ENCODE measurements at places on chromosomes 5 and 9.

DNA sequence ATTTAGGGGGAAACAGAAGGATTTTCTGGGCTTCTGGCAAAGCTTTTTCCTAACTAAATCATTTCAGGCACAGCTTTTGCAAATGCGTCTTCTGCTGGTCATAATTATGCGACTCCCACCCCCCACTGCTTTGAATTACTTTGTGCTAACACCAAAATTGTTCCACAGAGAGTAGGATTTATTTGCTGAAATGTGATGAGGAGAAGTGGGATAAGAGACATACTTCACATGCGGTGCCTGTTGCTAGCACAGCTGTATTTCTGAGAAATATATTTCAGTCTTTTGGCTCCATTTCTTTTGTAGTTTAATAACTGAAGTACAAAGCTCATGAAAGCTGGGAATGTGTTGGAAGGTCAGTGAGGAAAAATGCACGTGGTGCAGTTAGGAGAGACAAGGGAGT lies 83.2 kb upstream of the TAS2R1 start:
- DNase-seq = no peak

DNA sequence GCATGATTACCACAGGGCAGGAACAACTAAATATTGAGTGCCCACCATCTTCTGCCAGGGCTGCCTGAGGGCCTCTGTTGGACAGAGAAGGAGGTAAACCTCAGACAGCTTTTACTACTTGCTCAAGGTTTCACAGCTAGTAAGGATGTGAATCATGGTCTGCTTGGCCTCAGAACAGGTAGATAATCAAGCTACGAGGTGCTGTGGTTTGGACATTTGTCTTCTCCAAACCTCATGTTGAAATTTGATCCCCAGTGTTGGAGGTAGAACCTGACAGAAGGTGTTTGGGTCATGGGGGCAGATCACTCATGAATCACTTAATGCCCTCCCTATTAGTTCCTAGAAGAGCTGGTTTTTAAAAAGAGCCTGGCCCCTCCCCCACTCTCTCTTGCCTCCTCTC lies 541.2 kb upstream of the TRPC7 start:
- no peak for DNase-seq

DNA sequence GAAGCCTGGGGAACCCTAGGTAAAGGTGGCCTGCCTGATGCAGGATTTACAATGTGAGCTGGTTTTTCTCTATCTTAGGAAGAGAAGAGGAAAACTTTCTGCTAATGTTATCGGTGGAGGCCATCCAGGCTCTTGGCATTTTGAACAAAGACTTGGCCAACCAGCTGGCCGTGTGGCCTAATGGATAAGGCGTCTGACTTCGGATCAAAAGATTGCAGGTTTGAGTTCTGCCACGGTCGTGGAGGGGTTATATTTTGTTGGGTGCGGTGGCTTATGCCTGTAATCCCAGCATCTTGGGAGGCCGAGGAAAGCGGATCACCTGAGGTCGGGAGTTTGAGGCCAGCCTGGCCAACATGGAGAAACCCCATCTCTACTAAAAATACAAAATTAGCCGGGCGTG lies 9.6 kb downstream of the C9orf152 start:
- no peak for DNase-seq

GRCh38 chr9:98438666-98439065 lies 183.2 kb upstream of the TBC1D2 start:
- no peak for DNase-seq

DNA sequence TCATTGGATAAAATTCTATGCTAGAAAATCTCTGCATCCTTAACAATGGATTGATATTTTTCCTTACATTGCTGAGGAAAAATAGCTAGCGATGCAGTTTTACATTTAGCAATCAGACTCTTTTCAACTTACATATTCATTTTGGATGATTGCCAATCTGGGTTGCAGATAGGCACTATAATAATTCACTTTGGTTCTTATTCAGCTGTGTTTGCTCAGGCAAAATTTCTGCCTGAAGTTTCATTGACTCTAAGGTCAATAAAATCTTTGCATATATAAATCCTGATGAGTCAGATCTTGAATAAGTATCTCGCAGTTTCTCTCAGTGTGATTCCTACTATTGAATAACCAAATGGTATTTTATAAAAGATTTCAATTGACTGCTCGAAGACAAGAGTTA lies 1105.8 kb downstream of the CDH18 start:
- DNase-seq = no peak

GRCh38 chr9:118686959-118687358 lies 682.3 kb downstream of the BRINP1 start:
- no peak for DNase-seq

GRCh38 chr9:13175732-13176131 lies 103.8 kb downstream of the MPDZ start:
- no peak for DNase-seq

DNA sequence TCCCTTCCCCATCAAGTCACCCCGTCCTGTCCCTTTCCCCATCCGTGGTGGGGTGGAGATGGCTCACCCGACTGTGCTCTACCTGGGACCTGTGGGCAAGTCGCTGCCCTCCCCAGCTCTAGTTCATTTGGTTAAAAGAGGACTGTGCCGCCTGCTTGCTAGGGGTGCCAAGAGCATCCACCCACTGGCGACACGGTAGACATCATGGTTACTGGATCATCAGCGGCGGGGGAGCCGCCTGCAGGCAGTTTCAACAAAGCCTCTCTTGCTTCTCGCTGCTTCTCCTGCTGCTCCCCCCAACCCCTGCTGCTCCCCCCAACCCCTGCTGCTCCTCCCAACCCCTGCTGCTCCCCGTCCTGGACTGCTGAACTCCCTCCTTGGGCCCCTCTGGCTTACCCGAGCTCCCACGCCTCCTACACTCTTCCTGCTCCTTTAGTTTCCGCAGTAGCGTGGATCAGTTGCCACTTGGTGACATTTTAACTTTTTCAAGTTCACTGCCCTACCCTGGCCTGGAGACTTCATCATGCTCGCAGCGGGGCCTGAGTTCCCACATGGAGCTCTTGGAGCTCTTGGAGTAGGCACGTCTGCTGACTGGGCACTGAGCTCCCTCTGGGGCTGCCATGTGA lies 22.0 kb upstream of the SCGB3A1 start:
- no peak for DNase-seq

DNA sequence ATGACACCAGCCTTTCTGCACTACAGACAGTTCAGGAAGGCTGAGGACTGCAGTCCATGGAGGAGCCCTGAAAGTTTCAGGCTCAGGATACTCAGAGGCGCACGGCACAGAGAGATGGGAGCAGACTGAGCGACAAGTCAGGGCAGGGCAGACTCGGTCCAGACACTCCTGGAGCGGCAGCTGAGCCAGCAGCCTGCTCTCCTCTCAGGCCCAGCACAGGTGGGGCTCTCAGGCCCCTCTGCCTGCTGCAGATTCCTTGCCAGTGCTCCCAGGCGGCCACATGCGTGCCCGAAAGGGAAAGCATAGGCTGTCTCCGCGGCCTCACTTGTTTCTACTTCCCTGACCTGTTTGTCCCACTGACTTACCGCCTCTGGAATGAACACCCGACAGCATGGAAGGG lies 228.3 kb downstream of the IRX2 start:
- DNase-seq = no peak

- no peak for DNase-seq
These were observed 224.7 kb downstream of the PIK3R1 start for GRCh38 chr5:68440245-68440644.

- DNase-seq = no peak
These were observed 88.6 kb downstream of the ZNF354C start for GRCh38 chr5:179148703-179149170.

- no peak for DNase-seq
These were observed 50.0 kb downstream of the HACD4 start for GRCh38 chr9:20981486-20981885.

- no peak for DNase-seq
These were observed 374.8 kb downstream of the EFNA5 start for GRCh38 chr5:107295914-107296313.

GRCh38 chr5:100647461-100648230 lies 112.5 kb downstream of the FAM174A start:
- DNase-seq = peak; percentile 32

GRCh38 chr9:7089406-7090193 lies 331.8 kb downstream of the KDM4C start:
- DNase-seq = no peak

DNA sequence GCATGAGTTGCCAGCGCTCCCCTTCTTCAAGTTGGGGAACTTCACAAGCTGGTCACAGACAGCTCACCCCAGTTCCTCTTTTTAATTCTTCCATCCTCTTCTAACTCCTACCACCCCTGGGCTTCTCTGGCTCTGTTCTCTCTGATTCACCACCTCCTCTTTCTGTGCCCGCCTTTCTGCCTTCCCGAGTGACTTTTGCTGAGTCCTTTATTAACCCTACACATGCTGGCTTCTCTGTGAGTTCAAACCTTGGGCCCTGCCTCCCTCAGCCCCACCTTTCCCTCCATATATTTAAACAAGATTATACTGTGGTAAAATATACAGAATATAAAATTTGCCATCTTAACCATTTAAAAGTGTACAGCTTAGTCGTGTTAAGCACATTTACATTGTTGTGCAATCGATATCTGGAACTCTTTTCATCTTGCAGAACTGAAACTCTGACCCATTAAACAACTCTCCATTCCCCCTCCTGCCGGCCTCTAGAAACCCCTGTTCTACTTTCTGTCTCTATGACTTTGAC lies 32.0 kb downstream of the SLC46A2 start:
- no peak for DNase-seq

DNA sequence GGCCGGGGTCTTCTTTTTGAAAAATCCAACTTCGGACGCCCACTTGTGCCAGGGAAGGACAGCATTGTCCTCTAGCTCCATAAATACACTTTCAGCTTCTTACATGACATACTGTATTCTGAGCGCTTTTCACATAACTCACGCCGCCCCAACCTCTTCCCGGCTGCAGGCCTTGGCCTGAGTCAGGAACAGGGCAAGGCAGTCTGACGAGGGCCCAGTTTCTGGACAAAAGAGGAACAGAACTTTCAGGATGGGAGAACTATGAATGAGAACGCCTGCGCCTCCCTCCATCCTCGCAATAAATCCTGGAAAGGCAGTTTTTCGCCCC lies 650 bp downstream of the DCTN4 start:
- DNase-seq = no peak

DNA sequence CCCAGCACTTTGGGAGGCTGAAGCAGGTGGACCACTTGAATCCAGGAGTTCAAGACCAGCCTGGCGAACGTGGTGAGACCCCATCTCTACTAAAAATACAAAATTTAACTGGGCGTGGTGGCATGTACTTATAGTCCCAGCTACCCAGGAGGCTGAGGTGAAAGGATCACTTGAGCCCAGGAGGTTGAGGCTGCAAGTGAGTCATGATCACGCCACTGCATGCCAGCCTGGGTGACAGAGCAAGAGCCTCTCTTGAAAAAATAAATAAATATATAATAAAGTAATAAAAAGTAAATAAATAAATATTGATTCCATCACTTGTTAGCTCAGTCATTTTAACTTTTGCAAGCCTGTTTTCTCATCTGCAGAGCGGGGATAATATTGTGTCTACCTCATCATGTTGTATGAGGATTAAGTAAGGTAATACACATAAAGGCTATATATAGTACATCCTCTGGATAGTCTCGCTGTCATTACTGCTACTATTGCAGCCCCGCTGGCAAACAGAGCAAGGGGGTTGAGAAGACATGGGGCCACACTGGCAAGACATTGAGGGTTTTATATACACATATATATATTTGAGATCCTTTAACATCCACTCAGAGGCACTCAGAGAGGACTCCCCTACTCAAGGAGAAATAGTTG lies 210.9 kb downstream of the C9orf152 start:
- no peak for DNase-seq

- no peak for DNase-seq
These were observed 592.9 kb upstream of the C9orf72 start for GRCh38 chr9:28166179-28166578.

DNA sequence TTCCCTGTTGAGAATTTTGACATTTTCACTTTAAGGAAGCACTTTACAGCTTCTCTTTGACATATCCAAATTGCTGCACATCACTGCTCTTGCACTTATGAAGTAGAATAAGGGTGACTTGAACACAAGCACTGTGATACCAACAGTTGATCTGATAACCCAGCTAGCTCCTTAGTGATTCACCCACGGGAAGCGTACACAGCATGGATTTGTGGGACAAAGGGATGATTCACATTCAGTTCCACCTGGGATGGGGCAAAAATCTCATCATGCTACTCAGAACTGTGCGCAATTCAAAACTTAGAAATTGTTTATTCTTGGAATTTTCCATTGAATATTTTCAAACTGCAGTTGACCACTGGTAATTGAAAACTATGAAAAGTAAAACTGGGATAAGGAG lies 1565.5 kb upstream of the CDH9 start:
- no peak for DNase-seq

- no peak for DNase-seq
These were observed 216.6 kb downstream of the TSSK1B start for GRCh38 chr5:113218200-113218599.

- DNase-seq = no peak
These were observed 247.4 kb upstream of the RASA1 start for GRCh38 chr5:87020099-87020934.

DNA sequence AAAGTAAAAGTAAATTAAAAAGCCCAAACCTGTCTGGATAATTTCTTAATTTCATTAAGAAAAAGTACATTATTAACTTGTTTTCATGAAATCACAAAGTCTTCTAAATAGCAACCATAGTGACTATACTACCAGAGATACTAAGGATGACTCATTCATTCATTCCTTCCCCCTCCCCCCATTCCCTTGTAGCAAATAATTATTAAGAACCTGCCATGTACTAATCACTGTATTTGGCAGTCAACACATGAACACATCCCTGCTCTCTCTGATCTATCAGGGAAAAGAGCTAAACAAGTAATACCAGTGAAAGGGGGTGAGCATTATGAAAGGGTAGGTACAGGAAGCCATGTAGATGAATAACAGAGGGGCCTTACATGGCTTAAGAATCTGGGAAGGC lies 203.9 kb downstream of the CWC27 start:
- no peak for DNase-seq

DNA sequence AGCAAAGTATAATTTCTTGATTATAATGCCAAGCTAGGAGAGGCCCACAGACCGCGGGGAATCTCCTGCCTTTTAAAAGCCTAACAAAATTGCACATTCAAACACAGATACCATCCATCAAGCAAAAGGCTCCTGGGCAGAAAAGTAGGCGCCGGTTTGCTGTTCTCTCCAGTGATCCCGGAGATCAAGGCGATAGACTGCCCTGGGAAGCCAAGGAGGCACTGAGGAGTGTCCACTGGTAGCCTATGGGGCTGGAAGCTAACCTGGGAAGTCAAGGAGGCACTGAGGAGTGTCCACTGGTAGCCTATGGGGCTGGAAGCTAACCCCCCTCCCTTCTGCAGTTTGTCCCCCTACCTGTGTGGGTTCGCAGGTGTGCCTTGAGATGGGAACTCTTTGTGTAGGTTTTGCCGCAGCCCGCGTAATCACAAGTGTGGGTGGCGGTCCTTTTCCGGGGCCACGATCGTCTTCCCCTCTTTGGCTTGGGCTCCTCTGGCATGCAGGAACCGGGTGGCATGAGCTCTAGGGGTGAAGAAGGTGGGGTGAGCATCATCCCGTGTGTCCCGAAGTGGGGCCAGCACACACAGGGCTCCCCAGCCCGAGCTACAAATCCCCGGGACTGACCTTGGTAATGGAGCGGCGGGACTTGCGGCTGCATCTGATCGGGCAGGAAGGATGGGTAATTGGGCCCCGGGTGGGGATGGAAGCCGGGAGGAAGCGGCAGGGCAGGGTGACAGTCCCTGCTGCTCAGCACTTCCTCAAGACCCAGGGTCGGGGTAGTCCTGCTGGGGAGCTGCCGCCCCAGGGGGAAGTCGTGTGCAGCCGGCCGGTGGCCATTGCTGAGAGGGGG lies 2.7 kb downstream of the KLF4 start:
- DNase-seq = no peak

Data from omental fat pad (tissue), 4 donors.